ENCODE measurements at places on chromosomes 7 and 10.

- DNase-seq: no peak
Observed at GRCh38 chr7:112897839-112898431, 107.7 kb upstream of the TMEM168 start.

- DNase-seq: no peak
Observed at GRCh38 chr7:39621261-39621660, 2.1 kb upstream of the RALA start.

GRCh38 chr10:115125505-115125904 is 32.3 kb downstream of the ATRNL1 start:
- no peak for DNase-seq

DNA sequence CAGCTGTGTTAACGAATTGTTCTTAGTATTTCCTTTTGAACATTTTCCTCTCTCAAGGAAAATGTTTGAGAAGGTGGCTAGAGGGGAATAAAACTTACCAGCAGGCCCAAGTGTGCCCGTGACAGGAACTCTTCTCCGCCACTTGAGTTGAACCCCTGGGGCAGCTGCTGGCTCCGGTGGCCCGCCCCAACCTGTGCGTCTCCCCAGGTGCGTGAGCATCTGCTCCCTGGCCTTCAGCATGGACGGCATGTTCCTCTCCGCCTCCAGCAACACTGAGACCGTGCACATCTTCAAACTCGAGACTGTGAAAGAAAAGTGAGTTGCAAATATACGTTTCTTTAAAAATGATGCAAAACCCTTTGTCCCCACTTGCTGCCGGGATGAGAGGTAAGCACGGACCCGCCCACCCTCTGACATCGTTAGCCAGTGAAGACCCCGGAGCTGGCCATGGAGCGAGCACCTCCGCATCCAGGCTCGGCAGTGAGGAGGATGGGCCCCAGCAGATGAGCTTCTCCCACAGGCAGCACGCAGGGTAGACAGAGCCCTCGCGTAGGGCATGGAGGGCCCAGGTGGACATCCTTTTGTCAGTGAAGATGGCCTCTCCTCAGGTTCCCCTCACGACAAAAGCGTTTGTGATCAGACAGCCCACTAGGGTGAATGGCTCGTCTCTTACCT is 35.7 kb downstream of the WIPI2 start:
- DNase-seq: no peak

GRCh38 chr10:111545861-111546605 is 469.2 kb downstream of the ADRA2A start:
- no peak for DNase-seq

GRCh38 chr10:128022261-128023196 is 103.7 kb downstream of the MKI67 start:
- DNase-seq: no peak

- DNase-seq: no peak
Observed at GRCh38 chr10:30034433-30035137, 24.8 kb downstream of the JCAD start.

DNA sequence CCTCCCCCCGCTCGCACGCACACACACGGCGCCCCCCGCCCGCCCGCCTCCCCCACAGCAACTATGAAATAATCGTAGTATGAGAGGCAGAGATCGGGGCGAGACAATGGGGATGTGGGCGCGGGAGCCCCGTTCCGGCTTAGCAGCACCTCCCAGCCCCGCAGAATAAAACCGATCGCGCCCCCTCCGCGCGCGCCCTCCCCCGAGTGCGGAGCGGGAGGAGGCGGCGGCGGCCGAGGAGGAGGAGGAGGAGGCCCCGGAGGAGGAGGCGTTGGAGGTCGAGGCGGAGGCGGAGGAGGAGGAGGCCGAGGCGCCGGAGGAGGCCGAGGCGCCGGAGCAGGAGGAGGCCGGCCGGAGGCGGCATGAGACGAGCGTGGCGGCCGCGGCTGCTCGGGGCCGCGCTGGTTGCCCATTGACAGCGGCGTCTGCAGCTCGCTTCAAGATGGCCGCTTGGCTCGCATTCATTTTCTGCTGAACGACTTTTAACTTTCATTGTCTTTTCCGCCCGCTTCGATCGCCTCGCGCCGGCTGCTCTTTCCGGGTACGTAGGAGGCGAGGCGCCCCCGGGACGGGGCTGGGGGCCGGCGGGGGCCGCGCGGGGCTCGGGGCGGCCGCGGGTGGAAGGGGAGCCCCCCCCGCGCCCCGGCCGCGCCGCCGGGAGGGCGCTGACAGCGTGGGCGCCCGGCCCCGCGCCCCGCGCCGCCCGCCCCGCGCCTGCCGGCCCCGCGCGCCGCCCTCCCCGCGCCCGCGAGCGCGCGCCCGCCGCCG is 441 bp downstream of the BMI1 start:
- DNase-seq: peak; percentile 31

DNA sequence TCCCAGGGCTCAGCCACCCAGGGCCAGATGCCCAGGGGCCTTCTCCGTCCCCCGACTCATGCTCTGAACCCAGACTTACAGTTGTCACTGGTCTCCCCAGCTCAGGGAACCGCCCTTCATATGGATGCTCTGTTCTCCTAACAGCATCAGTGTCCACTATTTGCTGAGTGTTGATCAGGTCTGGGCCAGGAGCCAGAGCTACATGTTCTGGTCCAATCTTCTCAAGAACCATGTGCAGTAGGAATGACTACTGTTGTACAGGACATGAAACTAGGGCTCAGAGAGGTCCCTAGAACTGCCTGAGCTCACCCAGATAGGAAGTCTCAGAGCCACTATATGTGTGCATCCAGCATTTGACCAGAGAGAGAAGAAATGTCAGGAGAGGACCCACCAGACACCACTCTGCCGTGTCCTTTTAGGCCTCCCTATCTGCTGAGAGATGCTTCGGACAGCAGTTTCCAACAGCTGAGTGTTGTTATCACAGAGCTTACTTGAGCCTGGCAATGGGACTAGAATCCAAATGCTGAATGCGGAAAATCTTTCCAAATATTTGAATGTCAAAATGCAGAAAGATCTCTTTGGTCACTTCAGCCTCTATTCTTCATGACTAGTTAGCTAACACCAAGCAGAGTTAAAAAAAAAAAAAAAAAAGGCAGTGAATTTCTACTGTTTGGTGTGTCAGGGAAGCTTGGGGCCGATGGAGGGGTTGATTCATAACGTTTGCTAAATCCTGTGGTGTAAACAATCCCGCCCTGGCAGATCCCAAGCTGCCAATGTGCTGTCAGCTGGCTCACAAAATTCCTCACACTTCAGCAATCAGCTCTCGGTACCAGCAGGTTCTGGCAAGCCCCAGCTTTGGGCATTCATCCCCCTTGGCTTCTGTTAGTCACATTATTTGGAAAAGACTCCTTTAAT is 246.1 kb downstream of the TNS3 start:
- DNase-seq: no peak

DNA sequence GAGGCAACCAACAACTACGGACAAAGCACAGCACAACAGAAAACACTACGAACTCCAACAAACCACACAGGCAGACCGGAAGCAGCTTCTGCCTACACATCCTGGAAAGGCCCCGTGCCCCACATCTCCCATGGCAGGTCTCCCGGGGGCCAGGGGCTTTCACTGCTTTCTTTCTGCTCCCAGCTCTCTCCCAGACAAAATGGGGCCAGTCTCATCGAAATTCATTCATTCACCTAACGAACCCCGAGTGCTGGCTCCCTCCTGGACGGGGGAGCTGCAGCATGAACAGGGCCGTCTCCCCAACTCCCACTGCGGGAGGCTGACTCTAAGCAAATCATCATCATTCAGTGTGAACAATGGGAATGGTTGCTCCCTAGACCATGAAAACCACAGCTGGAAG is 47.6 kb upstream of the NANOS1 start:
- DNase-seq: no peak

GRCh38 chr10:33295851-33296250 is 38.6 kb downstream of the NRP1 start:
- no peak for DNase-seq

GRCh38 chr10:48343921-48344598 is 37.6 kb downstream of the MAPK8 start:
- DNase-seq: no peak

DNA sequence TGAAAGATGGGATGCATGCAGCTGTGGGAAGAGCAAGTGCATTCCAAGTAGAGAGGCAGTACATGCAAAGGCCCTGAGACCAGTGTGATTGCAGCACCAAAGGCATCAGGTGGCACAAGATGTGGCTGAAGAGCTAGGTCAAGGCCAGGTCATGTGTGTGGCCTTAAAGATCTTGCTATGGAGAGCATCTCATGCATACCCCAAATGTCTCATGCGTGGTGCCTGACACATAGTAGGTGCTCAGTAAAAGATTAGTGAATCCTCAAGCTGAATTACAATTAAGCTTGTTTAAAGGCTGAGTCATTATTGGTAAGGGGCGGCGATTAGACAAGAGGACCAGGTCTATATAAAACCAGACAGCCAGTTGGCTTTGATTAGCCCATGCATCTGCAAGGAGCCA is 336.6 kb downstream of the FGFR2 start:
- DNase-seq: no peak

DNA sequence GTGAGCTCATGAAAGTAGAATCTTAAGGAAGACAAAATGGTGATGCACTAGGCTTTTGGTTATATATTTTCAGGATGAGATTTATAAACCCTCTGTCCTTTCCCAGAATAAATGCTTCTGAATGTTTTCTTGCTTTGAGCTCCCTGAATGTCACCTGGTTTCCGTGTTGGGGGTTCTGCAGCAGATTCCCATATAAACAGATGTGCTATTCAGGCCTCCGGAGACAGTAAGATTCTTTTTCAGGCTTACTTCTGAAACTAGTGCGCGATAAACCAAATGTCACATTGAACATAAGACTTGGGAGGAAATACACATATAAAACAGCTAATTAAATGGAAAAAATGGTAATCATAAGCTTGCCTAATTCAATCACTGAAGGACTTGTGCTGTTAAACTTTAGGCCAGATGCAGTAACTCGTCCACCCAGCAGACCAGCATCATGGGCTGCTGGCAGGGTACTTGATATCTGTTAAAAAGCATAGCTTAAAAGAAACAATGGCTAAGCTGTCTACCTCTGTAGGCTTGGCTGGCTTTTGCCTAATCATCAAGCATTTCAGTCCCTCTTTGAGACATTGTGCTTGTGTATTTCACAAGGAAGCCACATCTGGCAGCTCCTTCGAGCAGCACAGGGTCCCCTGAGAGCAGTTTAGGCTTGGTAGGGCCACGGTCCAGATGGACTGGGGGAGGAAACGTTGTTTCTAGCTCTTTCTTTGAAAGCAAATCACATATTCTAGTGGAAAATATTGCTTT is 281.2 kb upstream of the KIAA1217 start:
- no peak for DNase-seq

GRCh38 chr10:11434324-11434723 is 177.1 kb downstream of the USP6NL start:
- no peak for DNase-seq

DNA sequence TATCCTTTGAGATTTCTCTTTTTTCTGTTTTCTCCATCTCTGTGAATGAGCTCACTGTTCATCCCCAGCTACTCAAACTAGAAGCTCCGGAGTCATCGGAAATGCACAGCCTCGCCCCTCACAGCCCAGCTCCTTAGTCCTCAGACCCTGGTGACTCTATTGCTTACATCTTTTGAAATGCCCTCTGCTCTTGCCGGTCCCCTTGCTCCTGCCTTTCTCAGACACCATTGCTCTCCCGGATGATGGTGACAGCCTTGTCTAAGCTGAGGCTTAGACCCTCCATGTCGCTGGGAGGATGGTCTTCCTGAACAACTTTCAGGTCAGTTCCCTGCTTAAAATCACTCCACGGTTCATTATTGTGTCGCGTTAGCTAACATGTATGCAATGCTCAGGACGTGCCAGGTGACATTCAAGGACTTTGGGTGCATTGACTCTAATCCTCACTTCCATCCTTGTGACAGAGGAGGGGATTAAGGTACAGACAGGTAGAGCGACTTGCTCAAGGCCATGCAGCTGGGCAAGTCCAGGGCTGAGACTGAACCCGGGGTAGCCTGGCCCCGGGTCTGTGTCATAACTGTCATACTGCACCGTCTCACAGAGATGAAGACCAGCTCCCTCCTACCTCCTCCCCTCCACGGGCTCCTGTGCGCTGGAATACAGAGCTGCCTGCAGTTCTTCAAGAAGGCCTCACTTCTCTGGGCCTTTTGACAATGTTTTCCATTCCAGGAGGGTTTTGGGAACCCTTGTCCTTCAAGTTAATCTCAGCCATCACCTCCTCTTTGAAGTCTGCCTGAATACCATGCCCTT is 4.3 kb upstream of the UCMA start:
- no peak for DNase-seq

GRCh38 chr7:8129318-8129659 is 132.7 kb downstream of the ICA1 start:
- no peak for DNase-seq

GRCh38 chr7:17027789-17028152 is 146.0 kb upstream of the AGR3 start:
- no peak for DNase-seq

DNA sequence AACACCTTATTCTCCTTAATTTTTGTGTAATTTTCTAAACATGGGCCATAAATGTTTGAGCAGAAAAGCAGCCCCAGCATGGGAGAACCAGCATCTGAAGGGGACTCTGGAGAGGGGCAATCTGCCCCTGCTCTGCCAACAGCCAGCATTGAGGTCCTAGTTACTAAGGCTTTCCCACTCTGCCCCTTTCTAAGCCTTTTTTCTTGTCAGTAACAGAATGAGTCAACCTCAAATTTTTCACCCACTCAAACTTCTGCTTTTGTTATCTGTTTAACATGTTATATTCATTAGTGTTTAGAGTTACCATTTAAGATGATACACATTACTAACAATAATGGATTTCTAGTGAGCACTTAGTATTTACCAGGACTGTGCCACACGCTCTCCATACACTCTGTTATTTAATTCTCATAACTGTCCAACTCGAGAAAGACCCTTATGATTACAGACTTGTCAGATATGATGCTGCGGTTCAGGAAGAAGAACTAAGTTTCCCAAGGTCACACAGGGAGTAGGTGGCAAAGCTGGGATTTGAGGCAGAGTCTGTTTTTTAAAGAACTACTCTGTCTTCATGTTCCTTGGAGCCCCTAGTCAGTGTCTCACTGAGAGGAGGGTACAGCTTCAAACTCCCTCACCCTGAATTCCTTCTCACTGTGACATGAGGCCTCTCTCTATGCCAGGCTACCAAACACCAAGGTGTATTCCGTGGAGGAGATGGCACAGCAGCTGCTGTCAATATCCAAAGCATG is 19.9 kb upstream of the GPAM start:
- DNase-seq: no peak

- no peak for DNase-seq
Observed at GRCh38 chr7:140402178-140402835, 1.6 kb upstream of the RAB19 start.

- DNase-seq: no peak
Observed at GRCh38 chr10:36116731-36117130, 474.6 kb upstream of the FZD8 start.

GRCh38 chr7:10257438-10257837 is 716.2 kb upstream of the PHF14 start:
- no peak for DNase-seq

DNA sequence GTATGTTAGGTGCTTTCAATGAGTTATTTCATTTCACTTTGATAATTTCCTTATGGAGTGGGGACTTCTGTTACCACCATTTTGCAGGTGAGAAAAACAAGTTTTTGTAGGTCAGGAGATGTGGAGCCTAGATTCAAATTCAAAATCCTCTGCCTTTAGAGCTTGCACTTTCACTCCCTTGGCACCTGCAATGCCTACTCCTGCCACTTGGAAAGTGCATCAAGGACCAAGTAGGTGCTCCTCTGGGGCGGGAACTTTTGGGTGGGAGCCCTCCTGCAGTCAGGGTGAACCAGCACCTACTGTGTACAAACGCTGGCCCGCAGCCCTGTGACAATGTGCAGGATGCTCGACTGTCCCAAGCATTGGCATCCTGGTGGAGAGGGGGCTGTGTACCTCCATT is 199.0 kb downstream of the EMX2 start:
- DNase-seq: no peak

GRCh38 chr7:151900986-151901621 is 24.2 kb upstream of the PRKAG2 start:
- no peak for DNase-seq

Data from T-helper 2 cell (primary cell).